Hepatocyte (in vitro differentiated cells): ENCODE measurements at places on chromosomes 16 and 17. TPM values are rescaled to one million over a fixed set of nuclear protein-coding genes. Genes with fewer than 3 reads are reported as not detected.

Gene SPATA22
- polyA plus RNA-seq, result not detected in 2 replicates

Gene CLEC3A
- 3.5 and 3.8 TPM in 2 replicates for polyA plus RNA-seq

Gene ST3GAL2
- 20.8 and 25.6 TPM in 2 replicates for polyA plus RNA-seq

Gene SPATA32
- polyA plus RNA-seq, result 0.19 and 0.31 TPM in 2 replicates

Gene CES5A
- polyA plus RNA-seq, result not detected in 2 replicates
